Upper lobe of left lung (tissue), 6 donors: ENCODE measurements at places on chromosomes 7 and 10. TPM values are rescaled to one million over a fixed set of nuclear protein-coding genes. Genes with fewer than 3 reads are reported as not detected.

Gene AIFM2
- 13.0 TPM for total RNA-seq

Gene GIMAP4
- total RNA-seq, result 45.2 TPM

GRCh38 chr7:46685051-46685450, 764.0 kb upstream of the IGFBP3 start:
- no peak for DNase-seq

GRCh38 chr10:51765284-51765971, 66.0 kb upstream of the CSTF2T start:
- DNase-seq, result no peak

DNA sequence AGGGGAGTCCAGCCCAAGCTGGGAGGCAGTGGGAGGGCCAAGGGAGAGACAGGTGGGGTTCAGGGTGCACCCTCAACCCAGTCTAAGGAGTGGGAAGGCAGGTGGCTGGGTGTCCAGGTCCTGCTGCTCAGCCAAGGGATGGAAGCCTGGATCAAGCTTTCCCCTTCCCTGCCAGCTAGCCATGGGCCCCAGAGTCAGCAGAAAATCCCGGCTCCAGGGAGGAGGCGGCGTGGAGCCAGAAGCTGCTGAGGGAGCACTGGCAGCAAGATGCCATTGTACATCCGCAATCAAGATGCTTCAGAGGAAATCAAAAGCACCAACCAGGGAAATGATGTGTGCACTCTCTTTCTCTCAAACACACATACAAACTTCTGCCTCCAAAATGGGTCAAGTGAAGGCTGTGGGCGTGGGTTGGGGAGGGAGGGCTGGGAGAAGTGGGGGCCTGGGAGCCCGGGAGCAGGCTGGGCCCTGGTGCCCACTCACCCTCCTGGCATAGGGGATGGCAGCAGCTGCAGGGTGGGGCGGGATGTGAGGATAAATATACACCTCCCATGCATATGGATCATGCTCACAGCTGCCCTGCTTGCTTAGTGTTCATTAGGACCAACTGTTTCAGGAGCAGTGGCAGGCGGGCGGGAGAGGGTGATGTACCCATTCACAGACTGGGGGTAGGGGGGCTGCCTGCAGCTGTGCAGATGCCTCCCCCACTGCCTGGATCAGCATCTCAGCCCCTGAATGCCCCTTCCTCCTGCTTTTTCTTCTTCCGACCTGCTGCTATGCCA, 24.2 kb downstream of the TRIM8 start:
- DNase-seq, result no peak
